ENCODE measurements at places on chromosomes 2 and 18.

DNA sequence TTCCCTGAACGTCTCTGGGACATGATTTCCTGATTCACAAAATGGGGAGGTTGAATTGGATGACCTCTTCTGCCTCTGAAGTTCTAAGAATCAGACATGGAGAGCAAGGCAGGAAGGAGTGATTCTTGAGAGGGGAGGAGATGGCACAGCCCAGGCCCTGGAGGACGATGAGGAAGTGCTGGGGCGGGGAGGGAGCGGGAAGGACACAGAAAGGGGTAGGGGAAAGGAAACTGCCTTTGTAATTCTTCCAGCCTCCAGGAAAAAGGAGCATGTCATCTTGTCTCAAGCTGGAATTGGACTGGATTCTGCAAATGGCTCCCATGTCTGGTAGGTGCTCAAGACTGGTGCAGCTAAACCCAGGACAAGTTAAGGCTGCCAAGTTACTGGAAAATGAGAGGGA lies 97.0 kb upstream of the NCK2 start:
- no peak for DNase-seq

DNA sequence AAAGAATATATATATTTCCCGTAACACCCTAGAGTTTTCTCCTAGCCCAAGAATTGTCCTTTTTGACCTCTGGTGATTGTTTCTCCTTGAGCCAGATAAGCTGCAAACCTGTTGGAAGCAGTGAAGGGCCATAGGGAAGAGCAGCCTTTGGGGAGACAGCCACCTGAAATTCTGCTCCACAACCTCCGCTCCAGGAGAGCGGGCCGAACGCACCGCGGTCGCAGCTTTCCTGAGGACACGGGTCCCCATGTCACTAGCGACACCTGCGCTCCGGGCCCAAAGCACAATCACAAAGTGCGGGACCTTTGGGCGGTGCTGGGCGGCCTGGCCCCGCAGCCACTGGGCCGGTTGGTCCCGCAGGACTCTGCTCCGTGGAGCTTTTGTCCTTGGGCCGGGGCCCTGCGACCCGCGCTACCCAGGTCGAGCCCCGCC lies 557 bp upstream of the DSG2 start:
- DNase-seq = no peak

DNA sequence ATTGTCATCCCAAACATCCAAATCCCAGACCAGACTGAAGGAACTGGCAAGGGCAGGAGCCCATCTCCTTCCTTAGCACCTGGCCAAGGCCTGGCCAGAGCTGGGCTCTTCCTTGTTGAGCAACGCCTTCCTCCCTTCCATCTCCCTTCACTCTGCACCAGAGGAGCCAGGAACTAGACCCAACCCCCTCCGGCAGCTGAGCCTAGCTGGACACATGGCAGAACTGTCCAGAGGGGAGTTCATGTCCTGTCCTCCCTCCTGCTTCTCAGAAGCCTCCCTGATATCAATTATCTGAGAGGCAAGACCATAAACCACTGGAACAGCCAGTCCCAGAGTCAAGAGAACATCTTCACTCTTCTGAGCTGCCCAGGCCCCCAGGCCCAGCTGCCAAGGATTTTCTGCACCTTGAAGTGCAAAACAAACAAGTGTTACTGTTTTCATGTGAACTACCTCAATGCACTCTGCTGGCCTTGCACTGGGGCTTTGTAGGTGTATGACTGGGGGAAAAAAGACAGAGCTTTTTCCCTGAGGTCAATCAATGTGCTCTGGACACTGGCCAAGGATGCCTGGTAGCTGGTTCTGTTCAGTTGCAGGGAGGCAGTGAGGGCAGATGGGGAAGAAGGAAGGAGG lies 107.6 kb upstream of the MSH6 start:
- DNase-seq = no peak

DNA sequence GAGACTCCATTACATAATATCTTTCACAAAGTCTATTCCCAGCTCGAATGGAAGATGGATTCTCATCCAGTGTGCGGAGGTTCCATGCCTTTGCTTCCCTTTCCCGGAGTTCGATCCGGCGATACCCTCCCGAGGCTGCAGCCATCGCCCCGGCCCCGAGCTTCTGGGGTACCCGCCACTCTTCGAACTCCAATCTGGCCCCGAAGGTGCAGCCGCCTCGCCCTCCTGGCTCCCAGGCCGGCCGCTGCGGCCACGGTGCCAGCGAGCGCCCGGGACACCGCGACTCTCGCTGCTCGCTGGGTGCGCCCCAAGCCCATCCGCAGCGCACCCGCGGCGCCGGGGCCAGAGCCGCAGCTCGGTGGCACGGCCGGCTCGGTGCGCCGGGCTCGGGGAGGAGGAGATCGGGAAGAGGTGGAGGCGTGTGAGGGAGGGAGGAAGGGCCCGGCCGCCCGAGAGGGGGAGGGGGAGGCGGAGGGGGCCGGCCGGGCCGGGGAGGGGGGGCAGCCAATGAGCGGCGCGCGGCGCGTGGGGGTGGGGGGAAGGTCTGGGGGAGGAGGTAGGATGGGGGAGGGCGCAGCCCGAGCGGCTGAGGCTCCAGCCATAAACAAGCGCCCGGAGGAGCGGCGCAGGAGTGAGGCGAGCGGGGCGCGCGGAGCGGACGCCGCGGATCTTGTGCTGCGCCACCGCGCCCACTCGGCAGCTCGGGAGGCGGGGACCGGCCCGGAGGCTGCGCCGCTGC lies at the start of gene CRIM1:
Gene CRIM1, plus strand, starts transcription at position 628 of the 739 bp plus-strand sequence. CDS start 515 bp downstream, outside the sequence.
- DNase-seq = peak; percentile 61

DNA sequence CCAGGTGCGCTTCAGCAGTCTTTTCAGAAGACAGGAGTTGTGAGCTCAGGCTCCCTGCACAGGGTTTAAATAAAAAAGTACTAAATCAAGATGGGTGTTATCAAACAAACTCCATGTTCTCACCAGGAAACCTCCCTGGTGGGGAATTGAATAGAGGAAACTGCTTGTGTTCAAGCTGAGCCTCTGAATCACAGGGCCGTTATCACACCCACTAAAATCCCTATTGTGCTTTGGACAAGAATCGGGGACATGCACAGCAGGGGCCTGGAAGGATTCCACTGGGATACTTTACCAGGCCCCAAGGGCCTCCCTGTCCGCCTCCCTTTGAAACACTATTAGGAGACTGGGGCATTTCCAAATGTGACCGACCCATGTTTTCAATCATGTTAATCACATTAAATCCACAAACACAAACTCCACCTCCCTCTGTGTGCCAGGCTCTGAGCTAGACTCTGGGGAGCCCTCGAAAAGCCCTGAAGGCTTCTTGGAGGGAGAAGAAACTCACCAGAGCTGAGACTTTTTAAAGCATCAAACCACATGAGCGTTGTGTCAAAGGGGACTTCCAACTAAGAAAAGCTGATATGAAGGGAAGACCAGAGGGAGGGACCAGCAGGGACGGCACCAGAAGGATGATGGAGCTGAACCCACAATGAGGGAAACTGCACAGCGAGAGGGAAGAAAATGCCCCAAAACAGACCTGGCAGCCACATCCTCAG lies 458.7 kb upstream of the ID2 start:
- DNase-seq = no peak

DNA sequence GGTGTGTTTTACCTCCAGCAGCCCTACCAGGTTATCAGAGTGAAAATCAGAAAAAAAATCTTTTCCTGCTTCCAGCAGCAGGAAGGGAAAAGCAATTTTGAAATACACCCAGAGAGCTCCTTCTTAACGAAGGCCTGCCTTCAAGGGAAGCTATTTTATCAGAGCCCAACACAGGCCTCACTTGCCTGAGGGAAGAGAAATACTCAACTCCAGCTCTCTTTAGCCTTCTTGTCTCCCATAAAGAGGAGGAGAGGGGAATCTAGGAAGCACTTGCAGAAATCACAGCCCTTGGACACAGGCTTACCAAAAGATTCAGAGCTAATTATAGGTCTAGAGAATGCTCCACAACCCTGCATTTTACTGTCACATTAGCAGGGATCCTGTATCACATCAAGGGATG lies 896.1 kb upstream of the CNTNAP5 start:
- DNase-seq = no peak
